ENCODE measurements at places on chromosomes 2 and 18.
A peak's percentile ranks its signal among the peaks of the same experiment; 100 is the strongest.

GRCh38 chr2:29108225-29108624 is 7.0 kb upstream of the CLIP4 start:
- DNase-seq: peak; percentile 94

GRCh38 chr2:196723571-196723970 is 75.9 kb downstream of the GTF3C3 start:
- DNase-seq: no peak

GRCh38 chr2:16620590-16620989 is 45.0 kb downstream of the CYRIA start:
- no peak for DNase-seq

DNA sequence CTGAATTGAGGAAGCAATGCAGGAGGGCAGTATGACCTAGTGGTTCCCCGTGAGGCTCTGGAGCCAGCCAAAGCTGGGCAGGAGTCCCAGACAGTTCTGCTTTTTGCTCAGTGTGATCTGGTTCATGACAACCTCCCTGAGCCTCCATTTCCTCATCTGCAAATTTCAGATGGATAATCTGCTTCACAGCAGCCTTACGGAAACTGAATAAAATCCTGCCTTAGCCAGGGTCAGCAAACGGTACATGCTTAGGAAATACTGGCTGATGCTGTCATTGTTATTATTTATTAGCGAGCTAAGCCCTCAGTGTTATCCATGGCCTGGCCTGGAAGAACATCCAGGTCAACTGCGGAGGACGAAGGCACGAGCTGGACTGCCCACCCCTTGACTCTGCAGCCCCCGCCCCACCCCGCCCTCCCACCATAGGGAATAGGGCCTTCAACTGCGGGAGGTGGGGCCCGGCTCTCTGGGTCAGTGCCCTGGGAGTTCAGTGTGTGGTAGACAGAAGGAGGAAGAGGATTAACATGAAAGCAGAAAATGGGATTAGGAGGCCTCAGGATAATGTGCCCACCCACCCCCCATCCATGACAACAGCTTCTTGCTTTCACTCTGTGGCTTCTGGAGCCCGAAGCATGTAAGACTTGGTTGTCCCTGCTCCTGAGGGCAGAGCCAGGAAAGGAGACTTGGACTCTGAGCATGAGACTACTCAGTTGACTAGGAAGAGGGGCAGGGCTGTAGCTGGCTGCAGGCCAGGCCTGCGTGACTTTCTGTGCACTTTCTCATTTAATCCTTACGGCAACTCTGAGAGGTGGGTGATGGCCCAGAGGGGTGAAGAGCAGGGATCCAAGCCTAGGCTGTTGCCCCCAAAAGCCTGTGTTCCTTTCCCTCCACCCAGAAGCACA is 13.1 kb downstream of the PKDCC start:
- peak; percentile 47 for DNase-seq

DNA sequence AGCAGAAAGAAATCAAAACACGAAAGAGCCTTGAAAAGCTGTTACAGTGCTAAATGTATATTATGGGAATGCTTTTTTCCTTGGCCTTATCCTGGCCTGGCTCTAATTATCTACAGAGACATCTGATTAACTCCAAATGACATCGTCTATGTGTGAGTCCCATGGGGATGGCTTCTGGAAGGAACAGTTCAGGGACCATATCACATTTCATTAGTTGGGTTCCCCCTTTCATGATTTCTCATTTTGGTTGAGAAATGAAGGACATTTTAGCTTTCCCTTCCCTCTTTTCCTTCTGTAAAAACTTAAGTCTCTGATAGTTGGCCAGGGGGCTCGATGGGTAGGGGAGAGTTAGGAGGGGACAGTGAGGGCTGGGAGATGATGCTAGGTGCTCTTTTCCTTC is 116.7 kb downstream of the PRKCE start:
- DNase-seq: no peak

GRCh38 chr2:151906633-151906998 is 78.4 kb upstream of the ARL5A start:
- DNase-seq: no peak

- peak; percentile 30 for DNase-seq
These were observed 28.5 kb downstream of the PLEKHM3 start for GRCh38 chr2:207996848-207997247.

DNA sequence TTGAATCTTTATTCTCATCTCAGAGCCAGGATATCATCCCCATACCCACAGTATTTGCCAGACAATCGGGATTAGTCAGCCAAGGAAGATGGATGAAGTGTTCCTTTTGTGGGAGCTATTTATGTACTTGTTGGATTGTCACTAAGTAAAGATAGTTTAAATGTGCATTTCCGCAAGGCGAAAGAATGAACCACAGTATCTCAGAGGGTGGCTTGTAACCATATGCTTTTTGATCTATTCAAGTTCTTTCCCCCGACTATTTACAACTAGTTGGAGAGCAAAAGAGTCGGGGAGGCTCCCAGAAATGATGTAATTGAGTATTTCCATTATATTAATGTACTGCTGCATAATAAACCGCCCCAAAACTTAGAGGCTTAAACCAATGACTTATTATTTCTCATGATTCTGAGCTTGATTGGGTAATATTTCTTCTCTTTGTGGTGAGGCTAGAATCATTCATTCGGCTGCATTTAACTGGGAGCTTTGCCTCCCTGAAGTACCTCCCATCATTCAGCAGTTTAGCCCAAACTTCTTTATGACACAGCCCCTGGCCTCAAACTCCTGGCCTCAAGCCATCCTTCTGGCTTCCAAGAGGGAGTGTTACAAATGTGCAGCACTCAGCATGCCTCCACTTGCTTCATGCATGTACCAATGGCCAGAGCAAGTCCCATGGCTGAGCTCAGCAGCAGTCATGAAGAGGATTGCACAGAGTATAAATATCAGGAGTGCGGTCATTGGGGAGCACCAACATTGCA is 423.7 kb downstream of the METTL4 start:
- DNase-seq: peak; percentile 80

- DNase-seq: no peak
These were observed 998.8 kb upstream of the LRRTM1 start for GRCh38 chr2:81303321-81303720.

GRCh38 chr2:224034017-224034416 is 5.1 kb downstream of the SERPINE2 start:
- no peak for DNase-seq

DNA sequence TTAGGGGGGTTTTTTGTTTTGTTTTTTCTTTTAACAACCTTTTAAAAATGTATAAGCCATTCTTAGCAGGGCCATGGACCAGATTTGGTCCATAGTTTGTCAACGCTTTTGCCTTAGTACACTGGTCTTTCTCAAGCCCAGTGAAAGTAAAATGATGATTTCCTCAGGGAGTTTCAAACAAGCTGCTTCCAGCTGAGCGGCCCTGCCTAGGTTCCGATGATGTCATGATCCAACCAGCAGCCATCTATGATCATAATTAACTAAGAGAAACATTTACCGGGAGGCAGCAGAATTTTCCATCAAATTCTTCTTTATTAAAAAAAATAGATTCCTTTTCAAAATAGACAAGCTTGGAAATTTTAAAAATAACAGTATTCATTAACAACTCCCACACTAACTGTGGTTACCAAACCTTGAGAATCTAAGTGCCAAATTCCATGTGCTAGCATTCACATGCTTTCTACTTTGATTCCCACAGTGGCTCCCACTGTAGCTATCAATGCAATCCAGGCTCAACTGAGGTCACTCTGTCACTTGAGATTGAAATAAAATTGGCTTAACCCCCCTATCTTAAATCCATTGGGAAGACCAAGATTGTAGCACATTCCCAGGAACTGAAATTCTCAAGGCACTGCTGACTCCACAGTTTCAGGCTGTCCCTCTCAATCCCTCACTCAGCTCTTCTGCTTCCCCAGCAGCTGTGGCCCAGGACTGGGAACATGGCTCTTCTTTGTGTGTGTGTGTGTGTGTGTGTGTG is 148.9 kb downstream of the RNF152 start:
- DNase-seq: peak; percentile 76

GRCh38 chr2:100260712-100261620 is 61.3 kb downstream of the LONRF2 start:
- DNase-seq: peak; percentile 70

Measured in fibroblast of mammary gland (primary cell).